Fibroblast of skin of right quadriceps (primary cell): ENCODE measurements at places on chromosomes 3 and 15.

DNA sequence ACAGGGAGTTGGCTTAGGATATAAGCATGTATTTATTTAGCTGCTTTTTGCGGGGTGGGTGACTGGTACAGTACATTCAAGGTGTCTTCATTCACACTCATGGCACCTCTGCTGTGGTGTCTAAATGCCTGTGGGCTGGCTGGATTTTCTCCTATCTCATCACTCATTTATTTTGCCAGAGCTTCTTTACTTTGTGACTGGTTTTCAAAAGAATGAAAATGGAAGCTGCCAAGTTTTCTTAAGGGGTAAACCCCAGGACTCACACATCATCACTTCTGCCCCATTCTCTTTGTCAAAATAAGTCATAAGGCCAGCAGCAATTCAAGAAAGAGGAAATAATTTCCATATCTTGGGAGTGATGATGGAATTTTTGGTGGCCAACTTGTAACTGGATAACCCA is 493.4 kb upstream of the ALCAM start:
- DNase-seq = peak; percentile 52

DNA sequence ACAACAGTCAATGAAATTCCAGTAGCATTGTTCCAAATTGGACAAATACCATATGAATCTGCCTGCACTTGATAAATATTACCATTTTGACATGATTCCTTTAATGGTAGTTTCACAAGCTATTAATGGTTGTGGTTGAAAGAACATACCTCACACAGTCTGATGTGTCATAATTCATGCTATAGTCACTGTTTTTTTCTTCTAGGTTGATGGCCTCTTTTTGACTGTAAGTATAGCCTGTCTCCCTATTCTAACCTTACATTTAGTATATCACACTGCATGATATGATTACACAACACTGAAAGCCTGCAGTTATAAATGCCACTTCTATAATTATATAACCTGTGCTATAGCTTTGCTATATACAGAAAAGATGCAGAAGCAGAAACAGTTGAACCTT is 834.1 kb downstream of the NSUN3 start:
- DNase-seq = no peak

- DNase-seq = no peak
These were observed 591.7 kb upstream of the ZNF717 start for GRCh38 chr3:76377074-76377473.

- no peak for DNase-seq
These were observed 1192.8 kb upstream of the CADM2 start for GRCh38 chr3:83765956-83766355.

- peak; percentile 86 for DNase-seq
These were observed 3.5 kb downstream of the PLXND1 start for GRCh38 chr3:129602730-129603560.

DNA sequence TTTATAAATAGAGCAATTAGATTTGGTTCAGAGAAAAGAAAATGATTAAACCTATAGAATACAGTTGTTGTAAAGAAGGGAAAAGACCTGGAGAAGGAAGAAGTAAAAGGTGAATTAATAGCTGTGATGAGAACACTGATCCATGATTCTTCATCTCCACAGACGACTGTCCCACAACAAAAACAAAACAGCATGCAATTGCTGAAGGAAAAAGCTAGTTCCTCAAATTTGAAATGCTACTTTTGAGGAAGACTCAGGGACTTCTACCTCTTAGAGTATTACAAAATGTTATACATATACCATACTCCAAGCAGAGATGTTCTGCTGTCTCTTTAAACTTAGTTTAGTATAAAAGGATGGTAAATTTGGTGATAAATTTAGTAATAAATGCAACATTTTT is 21.5 kb downstream of the ALCAM start:
- no peak for DNase-seq

GRCh38 chr3:61569856-61570580 is 8.6 kb downstream of the PTPRG start:
- DNase-seq = no peak

DNA sequence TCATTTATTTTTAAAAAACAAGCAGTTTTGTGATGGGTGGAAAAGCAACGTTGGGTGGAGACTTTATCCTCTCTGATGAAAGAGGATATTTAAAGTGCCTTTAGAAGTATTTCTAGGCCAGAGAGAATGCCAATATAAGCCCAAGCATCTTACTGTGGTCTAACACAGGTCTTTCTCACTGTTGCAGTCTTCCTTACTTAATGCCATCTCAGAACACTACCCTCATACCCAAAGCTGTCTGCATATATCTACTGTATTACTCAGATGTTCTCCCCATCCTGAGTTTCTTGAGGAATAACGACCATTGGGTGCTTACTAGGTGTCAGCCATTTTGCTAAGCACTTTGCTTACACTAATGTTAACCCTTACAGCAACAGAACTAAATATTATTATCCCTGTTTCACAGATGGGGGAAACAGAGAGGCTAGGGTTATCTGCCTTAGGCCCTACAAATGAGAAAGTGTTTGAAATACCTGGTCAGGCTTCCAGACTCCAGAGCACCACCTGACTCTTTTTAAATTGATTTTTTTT is 29.8 kb upstream of the EBLN2 start:
- DNase-seq = no peak

- peak; percentile 78 for DNase-seq
These were observed 70.7 kb downstream of the RPLP1 start for GRCh38 chr15:69523010-69524001.

GRCh38 chr3:83003917-83004316 is 1242.5 kb upstream of the GBE1 start:
- no peak for DNase-seq

GRCh38 chr15:73870700-73871408 is 2.5 kb upstream of the TBC1D21 start:
- peak; percentile 22 for DNase-seq

DNA sequence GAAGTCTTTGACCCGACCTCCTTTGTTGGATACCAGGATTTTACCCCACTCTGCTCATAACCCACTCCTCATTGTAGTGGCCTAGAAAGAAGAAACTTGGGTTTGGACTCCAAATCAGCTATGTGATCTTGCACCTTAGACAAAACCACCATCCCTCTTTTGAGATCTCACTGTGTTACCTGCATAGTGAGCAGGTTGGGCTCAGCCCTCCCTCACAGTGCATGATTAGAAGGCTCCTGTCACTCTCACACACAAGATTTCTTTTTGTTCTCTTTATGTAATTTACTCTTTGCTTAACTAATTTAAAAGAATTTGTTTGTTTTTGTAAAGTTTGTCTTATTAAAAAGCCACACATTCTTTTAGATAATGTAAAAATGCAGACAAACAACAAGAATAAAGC is 587.8 kb downstream of the MECOM start:
- DNase-seq = no peak

DNA sequence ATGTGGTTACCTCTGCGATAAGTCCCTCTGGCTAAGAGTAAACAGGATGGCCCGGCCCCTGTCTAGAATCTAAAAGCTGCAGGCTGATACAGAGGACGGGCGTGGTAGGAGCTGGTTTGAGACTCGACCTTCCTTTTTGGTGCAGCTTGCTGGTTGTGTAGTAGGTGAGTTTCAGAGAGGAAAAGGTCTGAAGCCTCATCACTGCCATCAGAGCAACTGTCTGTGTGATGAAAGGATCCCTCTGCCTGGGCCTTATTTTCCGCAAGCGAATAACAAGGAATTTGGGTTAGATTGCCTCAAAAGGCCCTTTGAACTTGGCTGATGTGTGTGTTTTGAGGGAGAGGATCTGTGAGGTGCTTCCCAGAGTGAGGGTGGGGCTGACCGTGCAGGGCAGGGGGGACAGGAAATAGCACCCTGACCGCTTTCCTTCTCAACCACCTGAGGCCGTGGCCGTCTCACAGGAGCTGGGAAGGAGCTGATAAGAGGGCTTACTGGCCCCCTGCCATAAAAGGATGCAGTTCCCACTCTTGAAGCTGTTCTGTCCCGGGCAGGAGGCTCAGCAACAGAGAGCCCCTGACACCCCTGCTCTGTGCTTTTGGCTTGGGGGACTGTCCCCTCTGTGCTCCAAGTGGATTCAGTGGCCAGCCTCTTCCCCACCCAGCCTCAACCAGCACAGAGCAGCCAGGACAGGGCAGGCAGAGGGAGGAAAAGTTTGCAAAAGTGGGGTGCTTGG is 45.6 kb upstream of the TFRC start:
- no peak for DNase-seq

DNA sequence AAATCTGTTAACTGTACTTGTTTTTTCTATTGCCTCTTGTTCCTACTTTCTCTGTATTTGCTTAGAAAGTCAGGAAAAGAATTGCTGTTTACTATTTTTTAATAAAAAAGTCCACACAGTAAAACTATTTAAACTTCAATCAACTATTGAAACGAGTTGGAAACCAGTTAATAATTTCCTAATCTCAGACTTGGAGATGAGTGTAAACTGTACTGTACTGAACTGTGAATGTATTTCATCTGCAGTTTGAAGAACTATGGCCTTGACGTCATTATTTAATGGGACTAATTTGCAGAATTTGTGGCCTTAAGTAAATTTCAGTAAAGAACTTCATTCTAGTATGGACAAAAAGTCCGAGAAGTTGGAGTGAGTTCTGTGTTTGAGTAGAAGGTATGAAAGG is 89.1 kb downstream of the LRRC28 start:
- DNase-seq = no peak

DNA sequence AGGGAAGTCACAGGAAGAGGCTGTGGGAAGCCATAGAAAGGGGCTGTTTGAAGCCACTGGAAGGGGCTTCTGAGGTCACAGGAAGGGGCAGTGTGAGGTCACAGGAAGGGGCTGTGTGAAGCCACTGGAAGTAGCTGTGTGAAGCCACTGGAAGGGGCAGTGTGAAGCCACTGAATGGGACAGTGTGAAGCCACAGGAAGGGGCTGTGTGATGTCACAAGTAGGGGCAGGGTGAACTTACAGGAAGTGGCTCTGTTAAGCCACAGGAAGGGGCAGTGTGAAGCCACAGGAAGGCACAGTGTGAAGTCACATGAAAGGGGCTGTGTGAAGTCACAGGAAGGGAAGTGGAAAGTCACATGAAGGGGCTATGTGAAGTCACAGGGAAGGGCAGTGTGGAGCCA is 33.1 kb downstream of the GASK1A start:
- DNase-seq = no peak

- DNase-seq = no peak
These were observed 898.4 kb downstream of the PDCD6IP start for GRCh38 chr3:34696831-34697230.

DNA sequence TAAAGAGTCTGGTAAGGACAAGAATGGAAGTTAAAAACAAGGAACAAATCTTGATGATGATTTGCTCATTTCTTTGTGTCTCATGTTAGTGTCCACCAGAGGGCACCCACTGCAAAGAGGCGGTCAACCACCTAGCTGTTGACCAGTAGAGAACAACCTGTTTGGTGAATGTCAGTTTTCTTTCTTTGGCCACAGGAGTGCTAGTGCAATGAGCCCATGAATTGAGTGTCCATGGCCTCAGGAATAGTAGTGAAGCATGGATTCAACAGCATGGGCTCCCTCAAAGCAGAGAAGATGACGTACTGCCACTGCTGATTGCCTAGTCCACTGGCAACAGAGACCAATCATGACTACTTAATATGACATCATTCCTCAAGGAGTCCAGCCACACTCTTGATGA is 10.7 kb upstream of the CNTN6 start:
- peak; percentile 59 for DNase-seq

DNA sequence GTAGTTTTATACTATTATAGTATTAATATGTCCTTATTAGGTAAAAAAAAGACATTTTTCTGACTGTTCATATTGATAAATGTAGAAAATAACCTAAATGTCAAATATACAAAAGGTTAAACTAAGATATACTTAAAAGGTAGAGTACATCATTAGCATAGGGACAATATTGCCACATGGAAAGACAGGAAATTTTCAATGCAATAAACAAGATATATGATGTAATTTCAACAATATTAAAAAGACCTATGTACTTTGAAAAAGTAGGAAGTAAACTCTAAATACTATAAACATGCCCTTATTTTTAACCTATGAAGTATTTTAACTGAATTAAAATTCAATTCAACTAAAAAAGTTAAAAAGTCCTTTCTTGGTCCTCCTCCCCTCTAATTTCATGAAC is 1.9 kb downstream of the SPG11 start:
- DNase-seq = no peak

- no peak for DNase-seq
These were observed 40.4 kb upstream of the CHMP2B start for GRCh38 chr3:87186608-87187159.

DNA sequence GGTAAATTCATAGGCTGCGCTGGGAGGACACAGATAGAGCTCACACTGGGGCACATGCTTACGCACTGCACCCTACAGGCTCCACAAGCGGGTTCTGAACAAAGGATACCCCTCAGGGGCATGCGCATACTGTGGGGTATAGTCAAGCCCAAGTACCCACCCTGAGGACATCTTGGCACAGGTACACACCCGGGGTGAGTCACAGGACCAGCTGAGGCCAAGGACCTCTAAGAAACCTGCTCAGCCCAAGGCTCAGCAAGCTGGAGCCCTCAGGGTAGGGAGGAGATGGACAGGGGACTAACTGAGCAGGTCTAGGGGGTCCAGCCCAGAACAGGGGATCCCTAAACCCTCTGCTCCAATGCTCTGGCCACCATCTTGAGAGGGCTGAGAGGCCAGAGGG is 3.3 kb downstream of the SHISA5 start:
- DNase-seq = no peak

DNA sequence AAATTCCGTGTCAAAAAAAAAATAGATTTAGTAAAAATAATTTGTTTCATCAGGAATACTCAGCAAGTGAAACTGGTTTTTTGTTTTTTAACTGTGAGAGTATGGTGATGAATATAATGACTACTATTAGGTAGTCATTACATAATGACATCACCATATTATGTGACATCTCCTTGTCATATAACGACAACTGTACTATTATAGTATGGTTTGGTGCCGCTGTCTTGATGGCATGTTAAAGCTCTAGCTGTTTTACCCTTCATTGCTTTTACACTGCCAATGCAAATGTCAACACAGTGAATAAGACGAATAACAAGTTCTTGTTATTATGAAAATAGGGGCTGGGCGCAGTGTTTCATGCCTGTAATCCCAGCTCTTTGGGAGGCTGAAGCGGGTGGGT is 45.6 kb upstream of the FAH start:
- no peak for DNase-seq

DNA sequence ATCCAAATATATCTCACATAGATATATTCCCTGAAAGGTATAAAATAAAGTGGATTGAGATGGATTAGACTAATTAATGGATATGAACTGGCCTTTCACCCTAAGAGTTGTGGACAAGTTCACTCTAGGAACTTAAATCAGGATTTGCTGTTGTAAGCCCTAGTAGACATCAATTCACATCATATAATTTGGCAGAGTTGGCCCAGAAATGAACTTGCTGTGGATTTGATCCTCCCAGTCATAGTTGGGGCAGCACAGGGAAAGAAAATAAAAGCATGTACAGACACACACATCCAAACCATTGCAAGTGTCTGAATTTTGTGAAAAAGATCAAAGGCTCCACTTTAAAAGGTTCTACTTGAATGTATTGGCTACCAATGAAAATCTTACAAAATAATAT is 734.7 kb upstream of the NR2F2 start:
- DNase-seq = no peak

DNA sequence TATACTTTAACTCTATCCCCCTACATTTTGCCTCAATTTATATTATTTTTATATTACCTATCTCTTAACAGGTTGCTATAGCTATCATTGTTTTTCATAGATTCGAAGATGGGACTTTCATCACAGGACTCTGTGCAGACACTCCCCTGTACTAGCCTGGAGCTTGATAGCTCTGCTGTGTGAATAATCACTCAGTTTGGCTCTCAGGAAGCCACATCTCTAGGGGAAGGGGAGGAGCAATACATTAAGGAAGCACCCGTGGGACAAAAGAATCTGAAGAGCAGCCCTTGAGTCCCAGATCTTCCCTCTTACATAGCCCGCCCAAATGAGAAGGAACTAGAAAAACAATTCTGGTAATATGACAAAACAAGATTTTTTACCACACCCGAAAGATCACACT is 114.3 kb upstream of the FXR1 start:
- no peak for DNase-seq
